ENCODE measurements at places on chromosomes 6 and 20.

GRCh38 chr20:50152394-50153152 lies 950 bp downstream of the PEDS1 start:
- DNase-seq = no peak

GRCh38 chr6:170029416-170030283 lies 261.2 kb downstream of the DLL1 start:
- no peak for DNase-seq

GRCh38 chr20:7285918-7286556 lies 518.6 kb downstream of the BMP2 start:
- DNase-seq = peak; percentile 1

DNA sequence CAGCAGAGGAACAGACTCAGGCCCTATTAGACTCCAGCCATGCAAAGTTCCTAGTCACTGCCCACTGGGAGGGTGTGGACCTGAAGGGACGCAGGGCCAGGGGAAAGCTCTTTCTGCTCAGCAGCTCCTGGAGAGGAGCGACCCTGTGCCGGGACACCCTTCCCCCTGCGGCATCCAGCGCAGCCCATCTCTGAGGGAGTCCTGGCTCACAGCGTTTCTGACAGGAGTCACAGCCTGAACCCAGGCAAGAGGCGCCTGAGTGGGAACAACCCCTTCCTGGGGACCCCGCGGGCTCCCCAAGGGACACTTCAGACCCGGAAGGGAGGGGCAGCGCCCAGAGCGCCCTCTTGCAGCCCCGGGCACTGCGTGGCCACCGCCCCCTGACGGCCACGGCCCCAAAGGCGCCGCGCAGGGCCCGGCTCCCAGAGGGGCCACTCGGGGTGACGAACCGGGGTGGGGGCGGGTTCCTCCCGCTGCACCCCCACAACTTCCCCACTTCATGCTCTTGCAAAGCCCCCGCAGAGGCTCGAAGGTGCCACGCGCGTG lies 862 bp downstream of the UCKL1 start:
- DNase-seq = no peak

- DNase-seq = no peak
Observed at GRCh38 chr6:145279993-145280392, 455.3 kb downstream of the EPM2A start.

DNA sequence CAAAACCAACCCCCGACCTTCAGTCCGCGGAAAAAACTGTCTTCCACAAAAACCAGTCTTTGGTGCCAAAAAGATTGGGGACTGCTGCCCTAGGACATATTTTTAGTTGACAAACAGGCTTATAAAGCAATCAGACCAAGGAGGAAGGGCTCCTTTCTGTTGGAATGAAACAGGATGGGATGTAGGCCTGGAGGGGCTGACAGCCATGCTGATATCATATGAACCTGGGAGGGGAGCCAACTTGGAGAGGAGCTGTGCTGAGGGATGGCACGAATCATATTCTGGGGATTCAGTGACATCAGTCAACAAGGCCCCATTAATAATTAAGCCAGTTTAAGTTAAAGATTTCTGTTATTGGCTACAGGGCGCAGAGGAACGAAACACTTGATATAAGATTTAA lies 225.4 kb upstream of the TSHZ2 start:
- no peak for DNase-seq

DNA sequence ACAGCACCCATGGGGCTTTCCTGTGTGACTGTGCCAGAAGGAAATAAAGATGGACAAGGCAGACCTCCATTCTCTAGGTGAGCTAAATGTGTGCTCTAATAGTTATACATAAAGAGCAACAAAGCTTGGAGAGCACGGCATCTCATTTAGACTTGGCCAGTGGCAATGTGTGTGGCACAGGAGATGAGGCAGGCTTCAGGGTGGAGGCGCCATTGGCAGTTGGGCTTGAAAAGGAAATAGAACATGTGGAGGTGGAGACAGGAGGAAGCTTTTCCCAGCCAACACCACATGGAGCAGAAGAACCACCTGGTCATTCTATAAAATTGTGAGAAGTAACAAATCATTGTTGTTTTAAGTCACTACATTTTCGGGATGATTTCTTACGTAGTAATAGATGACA lies 3.6 kb upstream of the RALY start:
- no peak for DNase-seq

GRCh38 chr6:96101564-96101963 lies 85.8 kb downstream of the FUT9 start:
- DNase-seq = no peak

DNA sequence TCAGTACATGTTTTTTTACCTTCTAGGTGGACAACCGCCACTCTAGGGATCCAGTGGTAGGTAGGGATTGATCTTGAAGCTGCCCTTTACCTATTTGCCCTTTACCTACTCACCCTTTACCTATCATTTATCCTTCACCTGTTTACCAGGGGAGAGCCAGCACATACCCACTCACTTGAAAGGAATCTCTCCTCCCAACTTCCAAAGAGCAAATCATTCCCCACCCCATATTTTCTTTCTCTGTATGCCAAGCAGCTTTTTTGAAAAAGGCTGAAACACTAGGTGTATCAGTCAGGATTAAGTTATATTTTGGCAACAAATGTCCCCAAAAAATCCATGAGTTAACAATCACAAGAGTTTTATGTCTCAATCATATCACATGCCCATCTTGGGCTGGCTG lies 10.5 kb upstream of the EPM2A start:
- DNase-seq = no peak

GRCh38 chr6:4698901-4699659 lies 77.1 kb upstream of the CDYL start:
- no peak for DNase-seq

- no peak for DNase-seq
Observed at GRCh38 chr6:112851146-112851545, 504.0 kb downstream of the RFPL4B start.

DNA sequence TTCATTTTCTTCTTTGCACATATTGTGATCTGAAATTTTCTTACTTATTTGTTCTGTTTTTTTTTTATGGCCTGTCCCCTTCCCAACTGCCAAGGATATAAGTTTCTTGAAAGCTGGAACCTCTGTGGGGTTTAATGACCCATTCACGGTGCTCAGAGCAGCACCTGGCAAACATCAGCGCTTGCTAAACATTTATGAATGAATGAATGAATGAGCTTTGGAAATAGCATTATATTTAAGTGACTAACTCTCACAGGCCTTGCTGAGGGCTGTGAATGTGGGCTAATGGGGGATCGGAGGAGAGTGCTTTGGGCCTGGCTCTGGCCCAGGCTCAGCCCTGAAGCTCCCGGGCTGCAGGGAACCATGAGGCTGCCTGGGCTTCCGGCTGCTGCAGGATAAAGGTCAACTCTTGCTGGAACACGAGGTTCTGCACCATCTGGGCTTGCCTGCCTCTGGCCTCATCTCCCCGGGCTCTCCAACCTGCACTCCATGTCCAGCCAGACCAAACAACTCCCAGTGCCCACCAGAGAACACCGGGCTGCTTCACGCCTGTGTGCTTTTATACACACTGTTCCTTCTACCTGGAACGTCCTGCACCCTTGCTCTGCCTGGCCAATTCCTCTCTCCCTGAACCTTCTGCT lies 14.6 kb upstream of the ARMC12 start:
- DNase-seq = no peak

DNA sequence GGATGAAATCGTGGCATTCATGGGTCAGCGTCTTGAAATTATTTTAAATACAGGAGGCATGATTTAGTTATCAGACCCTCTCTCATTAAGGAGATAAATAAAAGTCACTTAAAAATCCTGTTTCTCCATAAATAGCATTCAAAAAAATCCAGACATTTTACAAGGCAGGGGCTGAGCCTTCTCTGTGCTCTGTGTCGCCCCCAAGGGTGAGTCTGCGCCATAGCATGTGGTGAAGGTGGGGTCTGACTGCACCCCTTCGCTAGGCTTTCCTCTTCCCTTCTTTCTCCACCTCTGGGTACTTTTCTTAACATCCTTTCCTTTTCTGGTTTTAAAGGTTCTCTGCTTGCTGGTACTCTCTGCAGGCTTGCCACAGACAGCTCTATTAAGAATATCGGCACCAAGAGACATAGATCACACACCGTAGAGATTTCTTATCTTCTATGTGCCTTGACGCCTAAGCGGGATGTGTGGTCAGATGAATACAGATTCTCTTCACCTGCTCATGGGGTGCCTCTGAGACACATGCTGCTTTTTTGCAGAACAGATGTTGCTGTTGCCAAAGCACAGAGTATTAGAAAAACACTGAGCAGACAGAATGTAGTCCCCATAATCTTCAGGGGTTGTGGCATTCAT lies 20.1 kb upstream of the FAM209A start:
- DNase-seq = no peak

DNA sequence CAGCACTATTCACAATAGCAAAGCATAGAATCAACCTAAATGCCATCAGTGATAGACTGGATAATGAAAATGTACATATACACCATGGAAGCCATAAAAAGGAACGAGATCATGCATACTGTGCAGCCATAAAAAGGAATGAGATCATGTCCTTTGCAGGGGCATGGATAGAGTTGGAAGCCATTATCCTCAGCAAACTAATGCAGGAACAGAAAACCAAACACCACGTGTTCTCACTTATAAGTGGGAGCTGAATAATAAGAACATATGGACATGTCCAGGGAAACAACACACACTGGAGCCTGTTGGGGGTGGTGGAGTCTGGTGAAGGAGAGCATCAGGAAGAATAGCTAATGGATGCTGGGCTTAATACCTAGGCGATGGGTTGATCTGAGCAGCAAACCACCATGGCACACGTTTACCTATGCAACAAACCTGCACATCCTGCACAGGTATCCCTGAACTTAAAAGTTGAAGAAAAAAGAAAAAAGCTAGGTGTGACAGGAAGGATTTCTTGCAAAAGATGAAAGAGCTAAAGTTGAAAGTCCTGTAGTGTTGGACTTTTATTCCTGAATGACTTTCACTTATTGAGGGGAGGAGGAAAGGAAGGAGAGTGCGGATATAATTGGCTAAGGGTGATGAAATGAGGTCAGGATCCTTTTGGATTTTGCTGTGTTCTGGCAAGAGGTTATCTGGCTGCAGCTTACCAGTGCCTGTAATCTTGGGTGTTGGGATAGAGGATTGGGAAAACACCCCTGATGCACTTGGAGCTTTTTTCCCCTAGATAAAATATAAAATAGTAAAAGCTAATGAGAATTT lies 8.5 kb downstream of the TRMT11 start:
- DNase-seq = no peak

DNA sequence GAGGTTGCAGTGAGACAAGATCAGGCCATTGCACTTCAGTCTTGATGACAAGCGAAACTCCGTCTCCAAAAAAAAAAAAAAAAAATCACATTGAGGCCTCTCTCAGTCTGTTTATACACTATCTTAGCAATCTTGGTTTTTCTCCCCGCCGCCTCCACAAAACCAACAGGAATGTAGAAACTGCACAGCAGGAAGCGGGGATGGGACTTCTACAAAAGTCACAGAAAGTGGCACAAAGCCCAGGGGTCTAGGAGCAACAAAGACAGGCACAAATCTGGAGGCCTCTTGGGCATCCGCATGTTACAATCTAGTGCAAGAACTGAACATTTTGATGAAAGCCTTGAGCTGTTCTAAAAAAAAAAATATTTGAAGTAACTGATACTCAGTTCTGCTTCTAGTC lies 48.6 kb downstream of the KDM1B start:
- no peak for DNase-seq

GRCh38 chr6:153947808-153948447 lies 91.1 kb upstream of the OPRM1 start:
- no peak for DNase-seq

GRCh38 chr6:15800841-15801617 lies 138.2 kb upstream of the DTNBP1 start:
- no peak for DNase-seq

GRCh38 chr6:21665110-21665391 lies 71.5 kb downstream of the SOX4 start:
- DNase-seq = no peak

- DNase-seq = no peak
Observed at GRCh38 chr6:123715006-123715863, 78.5 kb upstream of the TRDN start.

- no peak for DNase-seq
Observed at GRCh38 chr6:90605749-90606340, 19.0 kb upstream of the MAP3K7 start.

GRCh38 chr6:150403458-150404246 lies 34.8 kb downstream of the IYD start:
- no peak for DNase-seq

- no peak for DNase-seq
Observed at GRCh38 chr20:59835448-59836395, 97.7 kb downstream of the SYCP2 start.

DNA sequence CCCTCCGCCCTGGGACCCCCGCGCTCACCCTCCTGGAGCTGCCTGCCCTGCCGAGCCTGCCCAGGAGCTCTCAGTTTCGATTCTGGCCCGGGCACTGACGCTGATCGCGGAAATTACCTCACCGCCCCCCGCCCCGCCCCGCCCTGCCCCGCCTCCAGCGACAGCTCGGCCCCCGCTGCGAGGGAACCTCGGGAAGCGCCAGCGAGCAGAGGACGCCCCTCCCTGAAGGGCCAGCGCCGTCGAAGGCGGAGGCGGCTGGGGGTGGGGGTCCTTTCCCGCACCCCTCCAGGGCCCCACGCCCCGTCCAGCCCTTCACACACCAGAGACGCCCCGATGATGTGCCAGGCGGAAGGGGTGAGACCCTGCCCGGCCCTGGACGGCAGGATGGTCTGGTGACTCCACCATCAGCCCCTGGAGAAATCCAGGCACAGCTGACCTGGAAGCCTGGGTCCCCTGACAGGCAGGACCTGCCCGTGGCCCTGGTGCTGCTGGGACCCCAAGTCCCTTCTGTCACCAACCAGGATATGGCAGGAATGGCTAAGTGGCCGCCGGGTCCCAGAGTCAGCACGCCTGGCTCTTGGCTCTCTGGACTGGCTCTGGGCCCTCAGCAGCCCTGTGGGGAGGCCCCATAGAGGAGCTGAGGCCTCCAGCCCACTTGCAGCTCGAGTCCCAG lies at the start of gene HELZ2:
Gene HELZ2, minus strand, starts transcription at position 84 of the 673 bp plus-strand sequence. CDS start 1,854 bp downstream, outside the sequence.
- peak; percentile 84 for DNase-seq

DNA sequence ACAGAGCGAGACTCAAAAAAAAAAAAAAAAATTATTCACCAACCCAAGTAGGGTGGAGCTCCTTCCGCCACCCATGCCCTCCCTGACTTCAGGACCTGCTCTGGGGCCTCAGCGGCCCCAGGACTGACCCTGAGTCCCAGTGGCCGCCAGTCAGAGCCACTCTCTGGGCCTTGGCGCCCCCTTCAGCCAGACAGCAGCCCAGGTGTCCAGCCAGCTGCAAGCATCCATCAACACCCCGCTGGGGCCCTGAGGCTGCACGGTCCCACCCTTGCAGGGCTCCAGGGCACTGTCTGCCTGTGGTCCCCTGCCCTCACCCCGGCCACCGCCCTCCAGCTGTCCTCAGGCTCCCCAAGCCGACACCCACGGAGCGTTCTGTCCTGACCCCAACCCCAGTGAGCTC lies 11.4 kb upstream of the KCNQ2 start:
- DNase-seq = no peak

GRCh38 chr6:86937219-86938079 lies at the start of gene HTR1E:
TSS of gene HTR1E (plus strand) at chr6:86937528. CDS start at chr6:87015335, 77,807 bp downstream.
- peak; percentile 35 for DNase-seq

DNA sequence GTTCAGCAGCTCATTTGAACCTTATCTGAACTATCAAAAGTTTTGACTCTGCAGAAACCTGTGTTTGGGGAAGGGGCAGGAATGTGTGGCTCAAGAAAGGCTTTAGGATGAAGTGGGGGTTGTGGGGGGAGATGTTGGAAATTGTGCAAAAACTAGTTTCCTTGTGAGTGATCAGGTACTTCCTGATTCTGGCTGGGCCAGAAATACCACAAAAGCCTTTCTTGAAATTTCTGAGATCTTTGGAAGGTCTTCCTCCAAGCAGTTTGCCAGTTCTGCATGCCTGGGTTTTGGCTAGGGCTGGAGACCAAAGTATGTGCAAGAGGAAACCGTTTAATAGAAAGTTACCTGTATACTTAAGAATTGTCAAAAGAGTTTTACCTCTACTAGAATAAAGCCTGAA lies 116.6 kb downstream of the BMP2 start:
- DNase-seq = no peak

GRCh38 chr20:3077618-3078134 lies 6.3 kb downstream of the OXT start:
- no peak for DNase-seq

Measured in GM12891 (cell line).